NCI-H2227 treated with DMSO at 0.1 percent for 48 hours (cell line): ENCODE measurements at places on chromosomes 6 and 20.

- no peak for DNase-seq
Measured at GRCh38 chr6:558959-559358, 97.9 kb downstream of the HUS1B start.

DNA sequence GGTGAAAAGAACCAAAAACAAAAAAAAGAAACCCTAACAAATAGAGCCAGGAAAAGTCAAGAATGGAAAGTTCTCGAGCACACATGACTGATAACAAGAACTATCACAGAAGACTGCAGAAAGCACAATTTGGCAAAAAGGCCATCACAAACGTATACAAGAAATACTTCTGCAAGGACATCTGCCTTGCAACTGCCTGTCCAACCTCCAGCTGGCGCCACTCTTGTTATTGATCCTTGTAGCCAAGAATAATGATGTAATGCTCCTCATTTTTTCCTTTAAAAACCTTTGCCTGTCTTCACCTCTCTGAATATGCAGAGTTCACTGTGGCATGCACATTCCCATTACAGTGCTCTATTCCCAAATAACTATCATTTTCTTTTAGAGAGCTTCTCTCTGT is 87.9 kb upstream of the BMP5 start:
- peak; percentile 40 for DNase-seq

GRCh38 chr6:31558631-31559500 is 11.5 kb downstream of the NFKBIL1 start:
- DNase-seq: no peak

DNA sequence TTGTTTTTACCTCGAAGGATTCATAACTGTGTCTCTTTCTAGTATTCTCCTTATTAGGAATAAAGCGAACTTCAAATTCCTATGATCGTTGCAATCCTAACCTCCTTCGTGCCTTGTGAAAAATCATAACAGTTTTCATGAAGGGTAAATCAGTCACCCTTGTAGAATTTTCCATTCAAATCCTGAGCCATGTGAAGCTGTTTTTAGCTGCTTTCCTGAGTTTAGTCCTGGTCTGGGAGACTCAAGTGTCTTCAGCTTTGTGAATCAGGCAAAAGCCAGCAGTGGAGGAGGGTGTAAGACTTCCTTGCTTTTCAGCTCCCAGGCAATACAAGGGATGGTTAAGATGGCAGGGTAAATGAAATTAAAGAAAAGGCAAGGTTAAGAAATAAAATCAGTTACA is 24.3 kb downstream of the GCNT2 start:
- DNase-seq: no peak

DNA sequence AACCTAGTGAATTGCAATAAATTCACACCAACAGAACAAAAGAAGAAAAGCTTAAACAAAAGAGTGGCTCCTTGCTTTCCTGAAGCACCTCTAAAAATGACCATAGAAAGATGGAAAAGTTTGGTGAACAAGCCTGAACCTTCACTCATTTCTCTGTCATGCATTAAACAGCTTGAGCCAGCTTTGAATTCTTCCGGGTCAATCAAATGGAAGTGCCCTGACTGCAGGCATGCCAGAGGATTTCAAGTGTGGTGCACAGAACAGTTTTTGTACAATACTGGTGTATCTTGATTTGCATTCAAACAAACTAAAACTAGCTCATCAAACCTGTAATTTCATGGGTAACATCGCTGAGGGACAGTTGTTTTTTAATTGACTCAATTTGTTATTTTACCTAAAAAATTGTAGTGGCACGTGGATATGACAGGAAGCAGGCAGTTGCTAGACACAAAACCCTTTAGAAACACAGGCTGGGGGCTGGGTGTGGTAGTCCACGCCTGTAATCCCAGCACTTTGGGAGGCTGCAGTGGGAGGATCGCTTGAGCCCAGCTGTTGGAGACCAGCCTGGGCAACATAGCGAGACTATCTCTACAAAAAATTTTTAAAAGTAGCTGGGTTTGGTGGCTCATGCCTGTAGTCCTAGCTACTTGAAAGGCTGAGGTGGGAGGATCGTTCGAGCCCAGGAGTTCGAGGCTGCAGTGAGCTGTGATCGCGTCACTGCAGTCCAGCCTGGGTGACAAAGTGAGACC is 9.1 kb downstream of the CASS4 start:
- no peak for DNase-seq

GRCh38 chr6:63471654-63472053 is 100.6 kb upstream of the LOC128125822 start:
- DNase-seq: no peak

DNA sequence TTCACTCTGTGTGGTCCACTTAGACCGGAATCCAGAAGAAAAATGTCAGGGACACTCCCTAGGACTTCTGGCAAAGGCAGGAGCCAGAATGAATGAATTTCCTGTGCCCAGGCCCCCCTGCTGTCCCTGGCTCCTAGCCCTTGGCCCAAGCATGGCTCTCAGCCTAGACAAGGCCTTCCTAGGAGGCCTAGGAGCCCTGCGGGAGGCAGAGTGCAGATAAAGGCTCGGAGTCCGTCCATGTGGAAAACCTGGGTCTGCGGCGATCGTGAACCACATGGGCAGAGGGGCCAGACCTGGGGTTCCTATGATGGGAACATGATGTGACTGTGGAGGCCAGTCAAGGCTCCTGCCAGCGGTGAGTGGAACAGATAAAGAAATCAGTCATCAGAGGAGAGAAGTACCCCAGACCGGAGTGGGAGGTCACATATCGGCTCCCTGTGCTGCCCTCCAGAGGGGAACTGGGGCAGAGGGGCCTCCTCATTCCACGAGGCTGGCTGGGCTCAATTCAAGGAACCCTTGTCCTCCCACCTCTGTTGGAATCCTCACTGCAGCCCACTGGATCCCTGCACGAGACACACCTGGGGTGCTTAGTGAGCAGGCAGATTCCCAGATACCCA is 5.9 kb upstream of the VSTM2L start:
- no peak for DNase-seq

DNA sequence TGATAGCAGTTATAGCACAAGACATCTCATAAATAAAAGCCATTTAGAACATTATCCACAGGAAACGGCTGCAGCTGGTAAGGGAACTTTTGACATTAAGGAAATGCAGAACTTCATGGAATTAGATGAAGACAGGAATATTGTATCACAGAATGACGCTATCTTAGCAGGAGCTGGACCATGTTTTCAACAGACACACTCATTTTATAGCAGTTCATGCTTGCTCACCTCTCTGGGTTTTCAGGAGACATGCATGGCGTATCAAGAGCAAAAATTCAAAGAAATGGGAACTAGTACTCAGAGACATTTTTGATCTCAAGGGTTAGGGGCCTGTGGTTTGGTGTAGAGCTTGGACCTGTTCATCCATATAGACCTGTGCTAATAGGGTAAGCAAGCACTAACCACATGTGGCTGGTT is 125.0 kb downstream of the FYN start:
- DNase-seq: no peak

DNA sequence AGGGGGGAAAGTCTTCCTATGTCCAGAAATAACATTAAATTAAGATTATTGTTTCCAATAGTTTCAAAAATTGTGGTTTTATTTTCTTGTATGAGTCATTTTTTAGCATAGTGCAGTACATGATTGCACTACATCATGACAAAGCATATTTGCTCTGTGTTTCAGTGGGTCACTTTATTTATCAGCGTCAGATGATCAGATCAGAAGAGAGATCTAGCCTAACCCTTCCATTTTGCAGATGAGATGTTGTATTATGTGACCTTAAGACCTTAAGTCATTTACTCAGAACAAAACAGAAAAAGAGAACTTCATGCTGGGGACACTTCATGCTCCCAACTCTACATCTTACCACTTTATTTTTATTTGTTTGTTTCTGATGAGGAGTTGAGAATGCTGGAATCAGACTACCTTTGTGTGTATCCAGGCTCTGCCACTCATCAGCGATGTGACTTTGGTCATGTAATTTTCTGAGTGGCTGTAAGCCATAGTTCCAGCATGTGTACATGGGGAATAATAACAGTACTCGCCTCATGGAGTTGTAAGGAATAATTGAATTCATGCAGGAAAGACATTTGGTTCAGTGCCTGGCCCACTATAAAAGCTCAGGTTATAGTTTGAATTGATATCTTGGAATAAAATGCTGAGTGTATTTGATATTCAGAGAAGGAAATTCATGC is 13.5 kb downstream of the EYA4 start:
- no peak for DNase-seq

DNA sequence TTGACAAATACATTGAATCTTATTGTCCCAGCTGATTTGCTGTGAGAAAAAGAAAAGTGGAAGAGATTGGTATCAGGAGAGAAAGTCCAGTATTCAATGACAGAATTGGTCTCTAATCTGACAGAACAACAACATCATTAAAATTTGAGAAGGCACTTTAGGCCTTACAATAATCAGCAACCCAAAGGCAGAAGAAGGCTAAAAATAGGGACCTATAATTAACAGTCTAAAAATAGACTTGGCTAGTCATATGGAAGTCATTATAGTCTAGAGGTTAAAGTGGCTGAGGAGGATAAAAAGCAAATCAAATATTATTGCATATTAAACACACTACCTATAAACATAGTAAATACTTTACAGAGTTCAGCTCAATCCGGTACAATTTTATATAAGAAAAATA is 393.6 kb upstream of the JAG1 start:
- DNase-seq: peak; percentile 19

DNA sequence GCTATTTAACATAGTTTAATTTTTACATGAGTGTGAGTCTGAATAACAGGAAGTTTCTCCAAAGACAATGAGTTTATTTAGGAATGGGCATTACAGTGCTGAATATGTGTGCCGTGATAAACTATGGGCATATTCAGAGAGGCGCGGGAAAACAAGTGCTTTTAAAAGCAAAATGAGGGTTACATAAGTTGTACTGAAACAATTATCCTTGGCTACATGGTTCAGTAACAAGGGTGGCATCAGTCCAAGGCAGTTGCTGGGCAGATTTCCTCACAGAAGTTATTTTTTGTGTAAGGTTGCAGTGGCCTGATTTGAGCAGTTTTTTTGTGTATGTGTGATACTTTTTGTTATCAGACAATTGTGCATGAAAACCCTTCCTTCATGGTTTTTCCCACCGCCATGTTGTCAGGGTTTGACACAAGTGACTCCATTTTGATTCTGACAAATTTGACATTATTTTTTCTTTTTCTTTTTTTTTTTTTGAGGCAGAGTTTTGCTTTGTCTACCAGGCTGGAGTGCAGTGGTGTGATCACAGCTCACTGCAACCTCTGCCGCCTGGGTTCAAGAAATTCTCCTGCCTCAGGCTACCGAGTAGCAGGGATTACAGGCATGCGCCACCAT is 22.3 kb upstream of the PXDC1 start:
- no peak for DNase-seq
